ENCODE measurements at places on chromosomes 2 and 18. TPM values are rescaled to one million over a fixed set of nuclear protein-coding genes. Genes with fewer than 3 reads are reported as not detected.

Gene OSR1
- total RNA-seq: 20.1 TPM

Gene EMILIN1
- 82.0 TPM for total RNA-seq

Gene FEV
- total RNA-seq: not detected

Gene SH3BP4
- 20.0 TPM for total RNA-seq

Gene MC5R
- not detected for total RNA-seq

Gene HOXD8
- 2.7 TPM for total RNA-seq

Gene C2orf69
- 12.2 TPM for total RNA-seq

Gene LYG2
- total RNA-seq: not detected

Gene GYPC
- 73.4 TPM for total RNA-seq

Gene HSBP1L1
- 2.9 TPM for total RNA-seq

Gene IL36A
- 0.72 TPM for total RNA-seq

Gene SKOR2
- total RNA-seq: not detected

Gene RMDN2
- total RNA-seq: 10.9 TPM

Gene ABCG8
- total RNA-seq: not detected

Gene SLC30A3
- not detected for total RNA-seq

Gene KCNS3
- total RNA-seq: 46.3 TPM

Gene NEDD4L
- total RNA-seq: 55.3 TPM

Gene MAP3K19
- total RNA-seq: 0.21 TPM

Gene COBLL1
- total RNA-seq: 27.1 TPM

Gene IL1RN
- 44.7 TPM for total RNA-seq

Gene DNPEP
- 33.4 TPM for total RNA-seq

Gene KATNAL2
- total RNA-seq: 4.7 TPM

Gene ZNF516
- 55.4 TPM for total RNA-seq

Gene UGT1A1
- total RNA-seq: 0.41 TPM

Gene PID1
- total RNA-seq: 15.4 TPM

Gene SERPINB12
- total RNA-seq: 2.6 TPM

Gene ESPNL
- 1.0 TPM for total RNA-seq

Gene CNDP1
- not detected for total RNA-seq

Gene PIEZO2
- total RNA-seq: 27.7 TPM

Gene LOXHD1
- 3.4 TPM for total RNA-seq

Gene PARD3B
- 21.5 TPM for total RNA-seq

Gene GPAT2
- 2.8 TPM for total RNA-seq

Gene PPP1R1C
- total RNA-seq: 2.5 TPM

Gene RGPD5
- total RNA-seq: 53.6 TPM

Gene SPR
- total RNA-seq: 8.4 TPM

Gene ZFP36L2
- total RNA-seq: 59.8 TPM

Gene PMAIP1
- total RNA-seq: 15.7 TPM

Gene CDK15
- 0.62 TPM for total RNA-seq

Gene LBX2
- not detected for total RNA-seq

Gene MCEE
- 39.8 TPM for total RNA-seq

Gene BCL2L11
- 17.8 TPM for total RNA-seq

Gene GULP1
- total RNA-seq: 62.0 TPM

Gene ANKRD30B
- total RNA-seq: not detected

Gene IL37
- total RNA-seq: not detected

Gene AGXT
- total RNA-seq: not detected

Gene LYPD6B
- total RNA-seq: 1.7 TPM

Gene GKN1
- not detected for total RNA-seq

Gene ANO7
- total RNA-seq: 0.10 TPM

Gene LYPD6
- 4.2 TPM for total RNA-seq

Gene RETSAT
- 20.6 TPM for total RNA-seq

Gene COL4A3
- 7.3 TPM for total RNA-seq

Gene CPO
- total RNA-seq: 1.6 TPM

Gene ZNF532
- 86.1 TPM for total RNA-seq

Gene AQP12A
- not detected for total RNA-seq

Gene TP53I3
- 29.1 TPM for total RNA-seq

Measured in tongue (tissue), 3 donors.